ENCODE measurements at places on chromosomes 11 and 22.

DNA sequence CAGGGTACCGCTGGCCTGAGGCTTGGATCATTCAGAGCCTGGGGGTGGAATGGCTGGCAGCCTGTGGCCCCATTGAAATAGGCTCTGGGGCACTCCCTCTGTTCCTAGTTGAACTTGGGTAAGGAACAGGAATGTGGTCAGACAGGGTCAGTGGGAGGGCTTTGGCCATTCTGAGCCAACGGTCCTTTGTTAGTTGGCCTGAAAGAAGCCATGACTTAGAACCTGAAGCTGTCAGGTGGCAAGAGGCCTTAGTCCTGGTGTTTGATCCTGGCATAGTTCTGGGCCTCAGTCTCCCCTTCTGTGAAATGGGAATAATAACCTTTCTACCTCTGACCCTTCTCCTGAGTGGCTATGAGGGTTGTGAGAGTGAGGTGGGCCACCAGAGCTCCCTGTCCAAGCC lies 8.3 kb downstream of the PGAP2 start:
- no peaks in the 10 kb centered on the region for H3K27me3 ChIP-seq
- peaks cover 15% of the 10 kb centered on the region for H3K36me3 ChIP-seq
- H3K4me3 ChIP-seq: no peak overlapping the region
- no peak overlapping the region for H3K27ac ChIP-seq
- no peak for DNase-seq

GRCh38 chr22:33984211-33984610 lies 63.9 kb upstream of the LARGE1 start:
- H3K4me3 ChIP-seq: no peak overlapping the region
- no peaks in the 10 kb centered on the region for H3K36me3 ChIP-seq
- H3K27ac ChIP-seq: no peak overlapping the region
- H3K27me3 ChIP-seq: peaks cover 2% of the 10 kb centered on the region
- peaks cover 2% of the 10 kb centered on the region for H3K4me1 ChIP-seq

DNA sequence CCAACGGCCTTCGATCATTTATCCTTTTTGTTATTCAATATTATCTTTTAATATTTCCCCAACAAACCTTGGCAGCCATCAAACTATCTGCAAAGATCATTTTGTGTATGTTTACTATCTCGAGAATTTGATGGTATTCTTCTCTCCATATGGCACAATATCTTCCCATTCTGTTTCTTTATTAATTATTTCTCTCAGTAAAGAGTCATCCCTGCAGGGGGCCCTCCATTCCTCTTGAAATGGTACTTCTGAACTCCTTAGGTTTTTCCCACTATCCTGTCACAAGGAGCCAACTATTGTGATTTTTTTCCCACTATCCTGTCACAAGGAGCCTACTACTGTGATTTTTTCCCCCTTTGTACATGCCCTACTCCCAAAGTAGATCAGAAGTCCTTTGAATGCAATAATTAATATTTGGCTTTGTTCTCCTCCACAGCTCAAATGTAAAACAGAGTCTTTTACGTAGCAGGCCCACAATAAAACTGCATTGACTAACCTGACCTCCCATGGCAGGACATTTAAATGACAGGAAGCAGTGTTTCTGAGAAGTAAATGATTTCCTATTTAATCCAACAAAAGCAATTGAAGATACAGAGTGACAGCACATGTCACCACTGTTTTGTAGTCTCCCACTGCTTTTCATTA lies 43.3 kb downstream of the PDGFD start:
- no peaks in the 10 kb centered on the region for H3K27me3 ChIP-seq
- H3K4me3 ChIP-seq: no peak overlapping the region
- H3K4me1 ChIP-seq: peaks cover 1% of the 10 kb centered on the region
- no peak for DNase-seq
- no peak overlapping the region for H3K27ac ChIP-seq

DNA sequence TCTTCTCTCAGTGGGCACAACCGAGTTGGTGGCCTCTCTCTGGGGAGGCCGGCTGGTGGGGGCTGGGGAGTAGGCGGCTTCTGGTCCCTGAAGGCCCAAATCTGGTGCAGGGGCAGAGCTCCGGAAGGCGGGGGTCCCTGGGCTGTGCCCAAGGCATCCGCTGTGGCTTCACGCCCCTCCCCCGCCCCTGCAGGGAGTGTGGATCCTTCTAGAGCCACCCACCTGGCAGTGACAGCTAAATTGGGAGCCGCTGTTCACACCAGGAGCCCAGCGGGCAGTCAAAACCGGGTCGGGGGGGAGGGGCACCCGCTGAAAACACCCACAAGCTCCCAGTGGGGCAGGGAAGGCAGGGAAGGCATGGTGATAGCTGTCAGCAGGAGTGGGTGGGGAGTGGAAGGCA lies 4.6 kb upstream of the RTN4R start:
- no peak overlapping the region for H3K27ac ChIP-seq
- no peak for DNase-seq

DNA sequence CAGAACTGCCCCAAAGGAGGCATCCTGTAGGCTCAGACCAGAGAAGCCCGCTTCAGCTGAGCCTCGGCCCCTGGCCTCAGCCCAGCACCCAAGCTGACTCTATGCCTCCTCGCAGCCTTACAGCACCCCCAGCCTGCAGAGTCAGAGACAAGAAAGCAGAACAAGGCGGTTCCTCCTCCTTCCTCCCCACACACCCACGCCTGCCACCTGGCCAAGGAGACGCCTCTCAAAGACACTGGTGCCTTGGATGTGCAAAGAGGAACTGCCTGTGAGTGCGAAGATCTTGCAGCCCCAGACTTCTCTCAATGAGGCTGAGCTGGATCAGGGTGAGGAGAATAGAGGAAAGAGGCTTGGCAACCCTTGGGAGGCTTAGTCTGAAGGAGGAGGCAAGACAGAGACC lies 60.2 kb downstream of the PDE2A start:
- no peak overlapping the region for H3K4me3 ChIP-seq
- no peak for DNase-seq
- no peaks in the 10 kb centered on the region for H3K36me3 ChIP-seq
- peaks cover 3% of the 10 kb centered on the region for H3K4me1 ChIP-seq

GRCh38 chr22:40397396-40397795 lies 27.0 kb downstream of the SGSM3 start:
- no peaks in the 10 kb centered on the region for H3K27me3 ChIP-seq
- H3K36me3 ChIP-seq: peaks cover 12% of the 10 kb centered on the region
- no peak overlapping the region for H3K4me3 ChIP-seq
- no peak for DNase-seq
- H3K4me1 ChIP-seq: peaks cover 6% of the 10 kb centered on the region

GRCh38 chr11:27246925-27247324 lies 116.1 kb downstream of the CCDC34 start:
- H3K27ac ChIP-seq: no peak overlapping the region
- H3K4me1 ChIP-seq: peaks cover 6% of the 10 kb centered on the region

GRCh38 chr11:84273541-84273940 lies 987.4 kb upstream of the CCDC90B start:
- H3K36me3 ChIP-seq: no peaks in the 10 kb centered on the region
- H3K27me3 ChIP-seq: no peaks in the 10 kb centered on the region
- H3K27ac ChIP-seq: no peak overlapping the region
- no peak for DNase-seq
- no peaks in the 10 kb centered on the region for H3K4me1 ChIP-seq

GRCh38 chr11:107882095-107882820 lies 23.7 kb upstream of the SLC35F2 start:
- H3K36me3 ChIP-seq: no peaks in the 10 kb centered on the region
- no peak overlapping the region for H3K27ac ChIP-seq
- no peak for DNase-seq
- no peak overlapping the region for H3K4me3 ChIP-seq
- H3K4me1 ChIP-seq: no peaks in the 10 kb centered on the region

DNA sequence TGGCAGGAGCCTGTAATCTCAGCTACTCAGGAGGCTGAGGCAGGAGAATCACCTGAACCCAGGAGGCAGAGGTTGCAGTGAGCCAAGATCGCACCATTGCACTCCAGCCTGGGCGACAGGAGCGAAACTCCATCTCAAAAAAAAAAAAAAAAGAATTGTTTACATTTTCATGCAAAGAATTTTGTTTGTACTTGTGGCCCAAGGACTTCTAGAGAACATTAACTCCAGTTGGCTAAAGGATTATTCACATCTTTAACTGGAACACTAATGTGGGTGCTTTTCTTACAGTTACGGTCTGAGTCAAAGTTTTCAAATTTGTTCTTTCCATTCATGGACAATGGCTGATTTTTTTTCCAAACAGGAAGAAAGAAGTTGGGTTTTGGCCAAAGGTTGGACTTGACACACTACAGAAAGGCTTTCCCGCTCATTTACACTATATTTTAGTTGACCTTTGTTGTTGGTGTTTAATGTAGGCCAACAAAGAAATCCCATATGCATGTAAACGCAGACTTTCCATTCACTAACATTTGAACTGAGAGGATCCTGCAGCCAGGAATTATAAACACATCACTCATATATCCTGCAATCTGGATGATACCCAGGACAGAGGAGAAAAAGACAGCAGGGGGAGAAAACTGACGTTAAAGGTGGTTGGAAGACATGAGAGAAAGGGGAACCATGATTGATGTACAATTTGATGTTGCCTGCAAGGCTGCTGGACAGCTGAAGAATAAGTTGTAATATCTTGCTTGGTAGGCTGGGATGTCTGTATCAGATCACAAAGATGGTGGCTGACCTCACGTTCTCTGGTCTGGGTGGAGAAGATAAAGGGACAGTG lies 13.1 kb downstream of the POU2AF1 start:
- H3K36me3 ChIP-seq: no peaks in the 10 kb centered on the region
- no peaks in the 10 kb centered on the region for H3K4me1 ChIP-seq
- no peak for DNase-seq
- H3K27me3 ChIP-seq: no peaks in the 10 kb centered on the region
- H3K27ac ChIP-seq: no peak overlapping the region

DNA sequence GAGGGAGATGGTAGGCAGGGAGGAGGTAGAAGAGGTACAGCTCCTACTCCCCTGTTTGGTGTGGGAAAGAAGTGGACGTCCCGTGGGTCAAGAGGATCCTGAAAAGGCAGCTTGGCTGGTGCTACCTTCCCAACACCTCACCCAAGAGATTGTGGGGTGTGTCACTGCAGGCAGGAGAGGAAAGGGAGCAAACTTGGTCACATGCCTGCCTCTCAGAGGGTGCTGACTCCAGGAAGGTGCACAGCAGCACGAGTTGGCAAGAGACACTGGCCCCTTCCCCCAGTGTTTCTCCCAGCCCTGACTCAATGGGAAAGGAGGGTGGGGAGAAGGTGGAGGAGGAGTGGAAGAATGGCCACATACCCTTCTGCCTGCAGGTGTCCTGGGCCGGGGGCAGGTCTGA lies 99.6 kb downstream of the CSNK2A3 start:
- H3K36me3 ChIP-seq: no peaks in the 10 kb centered on the region
- no peaks in the 10 kb centered on the region for H3K4me1 ChIP-seq
- H3K4me3 ChIP-seq: no peak overlapping the region
- no peak overlapping the region for H3K27ac ChIP-seq
- H3K27me3 ChIP-seq: no peaks in the 10 kb centered on the region

GRCh38 chr11:128472128-128473089 lies 114.9 kb downstream of the ETS1 start:
- H3K36me3 ChIP-seq: no peaks in the 10 kb centered on the region
- peaks cover 13% of the 10 kb centered on the region for H3K4me1 ChIP-seq
- H3K4me3 ChIP-seq: no peak overlapping the region
- no peak overlapping the region for H3K27ac ChIP-seq
- no peak for DNase-seq

DNA sequence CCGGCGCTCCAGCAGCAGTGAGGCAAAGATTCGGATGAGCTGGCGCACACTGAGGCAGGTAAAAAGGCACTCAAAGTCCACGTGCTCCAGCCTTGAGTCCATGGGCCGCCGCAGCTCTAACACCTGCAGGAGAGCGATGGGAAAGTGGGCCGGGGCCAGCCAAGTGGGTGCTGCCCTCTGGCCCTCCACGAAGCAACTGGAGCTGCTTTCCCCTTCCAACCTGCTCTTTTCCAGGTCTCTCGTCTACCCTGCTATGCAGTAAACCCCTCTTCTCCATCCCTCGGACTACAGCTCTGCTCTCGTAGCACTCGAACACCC lies 20.0 kb downstream of the RPL27A start:
- H3K27me3 ChIP-seq: no peaks in the 10 kb centered on the region
- peaks cover 16% of the 10 kb centered on the region for H3K4me1 ChIP-seq
- DNase-seq: no peak
- H3K36me3 ChIP-seq: peaks cover 96% of the 10 kb centered on the region
- H3K4me3 ChIP-seq: no peak overlapping the region
- no peak overlapping the region for H3K27ac ChIP-seq

DNA sequence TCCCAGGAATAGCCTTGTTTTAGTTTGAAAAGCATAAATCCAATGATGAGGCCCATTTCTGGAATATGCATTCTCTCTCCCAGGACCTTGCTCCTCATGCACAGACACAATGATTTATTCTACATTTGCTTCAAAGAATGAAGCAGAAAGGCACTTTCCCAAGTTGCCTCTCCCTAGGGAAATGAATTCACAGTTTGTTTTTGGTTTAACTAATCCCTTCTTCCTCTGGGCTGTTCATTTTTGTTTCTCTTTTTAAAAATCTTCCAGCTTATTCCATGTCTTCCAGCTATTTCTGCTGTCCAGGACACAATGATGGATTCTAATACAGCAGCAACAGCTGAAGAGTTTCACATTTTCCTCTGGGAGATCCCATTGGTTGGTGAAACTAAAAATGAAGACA lies 1529.2 kb upstream of the TENM4 start:
- no peak overlapping the region for H3K4me3 ChIP-seq
- no peaks in the 10 kb centered on the region for H3K27me3 ChIP-seq
- H3K36me3 ChIP-seq: no peaks in the 10 kb centered on the region
- H3K27ac ChIP-seq: no peak overlapping the region
- H3K4me1 ChIP-seq: peaks cover 5% of the 10 kb centered on the region

GRCh38 chr11:102225689-102226568 lies 91.4 kb upstream of the BIRC3 start:
- H3K27me3 ChIP-seq: no peaks in the 10 kb centered on the region
- DNase-seq: no peak
- H3K4me3 ChIP-seq: no peak overlapping the region
- H3K27ac ChIP-seq: no peak overlapping the region

- no peaks in the 10 kb centered on the region for H3K27me3 ChIP-seq
- H3K27ac ChIP-seq: no peak overlapping the region
- no peaks in the 10 kb centered on the region for H3K36me3 ChIP-seq
- no peak overlapping the region for H3K4me3 ChIP-seq
Measured at GRCh38 chr11:48242501-48242900, 2.4 kb upstream of the OR4X2 start.

DNA sequence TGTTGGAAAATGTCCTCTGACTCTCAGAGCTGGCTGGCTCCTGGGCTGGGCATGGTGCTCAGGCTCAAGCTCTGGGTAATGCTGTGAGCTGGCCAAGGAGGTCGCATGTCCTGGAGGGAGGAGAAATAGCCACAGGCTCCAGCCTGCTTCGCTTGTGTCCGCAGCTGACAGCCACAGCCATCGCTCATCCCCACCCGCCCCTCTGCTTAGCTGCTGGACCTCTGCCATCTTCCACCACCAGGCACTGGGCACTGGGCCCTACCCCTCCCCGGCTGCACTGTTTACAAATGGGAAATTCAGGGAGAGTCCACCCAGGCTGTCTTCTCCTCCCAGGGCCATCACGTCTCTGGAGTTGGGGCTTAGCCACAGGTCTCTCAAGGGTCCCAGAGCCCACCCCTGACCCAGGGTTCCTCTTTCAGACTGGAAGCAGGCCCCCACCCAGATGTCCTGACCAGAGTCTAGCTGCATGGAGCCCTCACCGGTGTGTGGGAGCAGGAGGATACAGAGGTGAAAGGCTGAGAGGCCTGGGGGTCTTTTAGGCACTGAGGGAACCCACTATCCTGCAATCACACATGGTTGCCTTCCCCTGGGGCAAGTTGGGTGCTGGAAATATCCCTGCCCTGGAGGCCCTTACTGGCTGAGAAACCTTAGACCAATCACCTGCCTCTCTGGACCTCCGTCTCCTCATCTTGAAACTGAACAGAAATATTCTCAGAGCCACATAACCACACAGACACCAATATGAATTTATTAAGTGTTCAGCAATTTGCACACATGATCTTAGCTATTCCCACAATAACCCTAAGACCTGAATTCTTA lies 62.7 kb downstream of the CD82 start:
- H3K27ac ChIP-seq: no peak overlapping the region
- H3K27me3 ChIP-seq: no peaks in the 10 kb centered on the region
- no peak overlapping the region for H3K4me3 ChIP-seq
- H3K36me3 ChIP-seq: no peaks in the 10 kb centered on the region
- DNase-seq: no peak
- peaks cover 2% of the 10 kb centered on the region for H3K4me1 ChIP-seq
